Stimulated activated CD4-positive, alpha-beta T cell treated with anti-CD3 and anti-CD28 coated beads, Interleukin-1b, Interleukin-23, amount 100 ng/mL, for 24 hours (primary cell): ENCODE measurements at places on chromosomes 4 and X.
A peak's percentile ranks its signal among the peaks of the same experiment; 100 is the strongest.

DNA sequence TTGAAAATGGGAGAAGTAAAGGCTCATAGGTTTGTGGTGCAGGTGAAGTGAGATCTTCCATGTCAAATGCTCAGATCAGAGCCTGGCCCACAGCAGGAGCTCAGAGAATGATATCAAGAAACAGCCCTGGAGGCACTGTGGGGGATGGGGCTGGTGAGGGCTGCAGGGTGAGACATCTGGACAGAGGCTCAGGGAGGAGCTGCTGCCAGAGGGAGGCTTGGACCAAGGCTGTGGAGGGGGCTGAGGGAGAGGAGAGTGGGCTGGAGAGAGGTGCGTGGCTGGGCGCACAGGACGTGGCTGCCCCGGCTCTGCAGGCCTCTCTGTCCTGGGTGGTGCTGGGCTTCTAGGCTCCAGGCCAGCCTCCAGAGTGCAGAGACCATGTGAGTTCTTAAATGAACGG is 5.6 kb downstream of the SORCS2 start:
- no peak for DNase-seq

- DNase-seq = peak; percentile 66
Observed at GRCh38 chr4:184745831-184746795, 12.2 kb upstream of the CENPU start.

DNA sequence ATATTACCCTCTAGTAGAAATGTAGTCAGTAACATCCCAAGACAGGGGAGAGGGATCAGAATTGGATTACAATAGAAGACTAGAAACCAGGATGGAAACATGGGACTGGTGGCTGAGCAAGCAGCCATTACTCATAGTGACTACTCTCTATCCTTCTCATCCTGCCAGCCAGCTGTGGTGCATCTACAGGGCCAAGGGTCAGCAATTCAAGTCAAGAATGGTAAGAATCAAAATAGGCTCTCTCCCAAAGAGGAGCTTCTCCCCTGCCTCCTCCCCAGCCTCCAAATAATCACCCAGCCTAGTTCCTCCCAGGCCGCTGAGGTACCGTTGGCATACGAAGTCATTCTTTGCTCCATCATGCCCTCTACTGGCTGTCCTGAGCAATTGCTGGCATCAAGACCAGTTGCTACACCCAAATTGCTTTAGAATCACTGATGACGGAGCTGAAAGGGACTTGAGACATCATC is 19.4 kb downstream of the AWAT2 start:
- no peak for DNase-seq

DNA sequence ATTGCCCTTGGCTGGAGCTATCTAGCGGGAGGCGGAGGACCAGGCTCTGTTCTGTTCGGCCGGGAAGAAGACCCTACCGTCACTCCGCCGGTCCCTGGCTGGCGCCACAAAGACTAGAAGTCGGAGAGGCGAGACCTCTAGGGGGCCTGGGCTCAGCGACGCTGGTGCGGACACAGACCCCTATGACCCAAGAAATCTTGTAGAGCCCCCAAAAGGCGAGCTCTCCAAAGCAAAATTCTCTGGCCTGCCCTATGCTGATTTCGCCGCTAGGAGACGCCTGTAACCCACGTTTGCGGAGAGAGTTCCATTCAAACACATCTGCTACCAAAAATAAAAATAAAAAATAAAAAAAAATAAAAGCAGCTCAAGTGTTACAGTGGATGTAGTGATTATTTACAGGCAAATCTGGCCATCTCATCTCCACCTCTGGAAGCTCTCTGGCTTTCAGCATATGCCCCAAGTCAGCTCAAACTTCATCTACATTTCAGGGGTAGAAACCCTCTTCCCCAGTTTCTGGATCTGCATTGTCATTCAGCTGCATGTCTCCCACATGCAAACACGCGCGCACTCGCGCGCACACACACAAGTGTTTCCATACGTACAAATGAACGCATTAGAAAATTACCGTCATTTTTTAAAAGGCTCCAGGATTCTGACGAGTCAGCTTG is 2.4 kb upstream of the PCDH10 start:
- DNase-seq = no peak
